ENCODE measurements at places on chromosomes 1 and 21.

GRCh38 chr1:24390924-24391782 is 22.4 kb downstream of the STPG1 start:
- DNase-seq, result peak; percentile 72

DNA sequence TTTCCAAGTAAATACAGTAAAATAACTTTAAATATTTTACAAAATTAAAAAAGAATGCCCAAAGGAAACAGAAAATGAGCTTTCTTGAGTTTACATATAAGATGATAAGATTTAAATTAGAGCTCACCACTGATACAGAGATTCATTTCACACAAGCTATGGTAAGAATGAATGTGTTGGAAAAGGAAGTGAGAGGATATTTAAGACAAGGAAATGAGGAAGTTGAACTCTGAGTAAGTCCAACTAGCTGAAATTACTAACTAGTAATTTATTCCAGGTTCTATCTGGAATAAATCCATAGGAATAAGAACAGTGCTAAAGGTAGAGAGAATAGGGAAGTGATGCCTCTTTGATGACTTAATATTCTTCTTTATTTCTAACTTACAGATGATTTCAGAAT is 42.4 kb downstream of the FNBP1L start:
- no peak for DNase-seq

DNA sequence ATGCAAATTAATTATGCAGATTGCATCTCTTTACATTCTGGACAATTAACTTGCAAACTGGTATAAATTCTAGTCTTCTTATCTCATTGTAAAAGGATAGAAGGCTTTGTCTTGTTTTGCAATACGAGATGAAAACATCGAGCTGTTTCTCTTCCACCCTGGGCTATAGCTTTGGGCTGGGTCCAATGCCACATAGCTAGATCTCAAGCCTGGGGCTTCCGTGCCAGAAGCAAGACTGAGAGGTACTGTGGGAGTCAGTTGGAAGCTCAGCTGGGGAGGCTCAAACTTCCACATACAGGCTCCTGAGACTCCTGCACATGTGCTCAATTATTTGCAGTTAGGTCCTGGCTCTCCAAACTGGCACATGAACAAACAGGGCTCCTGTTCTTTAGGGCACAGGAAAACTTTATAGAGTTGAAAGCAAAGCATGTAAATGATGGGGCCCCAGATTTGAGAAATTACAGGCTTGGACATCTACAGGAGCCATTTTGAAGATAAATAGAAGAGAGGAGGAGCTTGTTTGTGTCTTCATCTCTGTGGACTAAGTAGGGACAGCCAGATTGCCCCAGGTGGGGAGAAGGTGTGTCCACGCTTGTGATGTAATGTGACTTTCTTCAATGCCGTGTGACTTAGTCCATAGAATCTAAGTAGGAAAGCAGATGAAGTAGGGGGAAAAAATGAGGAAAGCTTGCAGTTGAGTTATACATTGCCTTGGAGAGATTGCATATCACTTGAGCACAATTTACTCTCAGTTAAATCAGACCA is 65.9 kb upstream of the SIPA1L2 start:
- no peak for DNase-seq

DNA sequence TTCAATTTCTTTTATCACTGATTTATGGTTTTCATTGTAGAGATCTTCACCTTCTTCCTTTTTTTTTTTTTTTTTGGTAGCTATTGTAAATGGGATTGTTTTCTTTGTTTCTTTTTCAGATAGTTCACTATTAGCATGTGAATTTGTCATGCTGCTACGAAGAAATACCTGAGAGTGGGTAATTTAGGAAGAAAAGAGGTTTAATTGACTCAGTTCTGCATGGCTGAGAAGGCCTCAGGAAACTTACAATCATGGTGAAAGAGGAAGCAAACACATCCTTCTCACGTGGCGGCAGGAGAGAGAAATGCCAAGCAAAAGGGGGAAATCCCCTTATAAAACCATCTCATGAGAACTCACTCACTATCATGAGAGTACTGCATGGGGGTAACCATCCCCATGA is 66.4 kb downstream of the DAB1 start:
- no peak for DNase-seq

GRCh38 chr1:89781494-89782126 is 39.2 kb upstream of the LRRC8D start:
- peak; percentile 48 for DNase-seq

- no peak for DNase-seq
Observed at GRCh38 chr1:208652296-208653160, 408.3 kb upstream of the PLXNA2 start.

GRCh38 chr1:24966724-24967346 is 36.8 kb upstream of the RUNX3 start:
- peak; percentile 62 for DNase-seq

GRCh38 chr1:64229307-64229706 is 25.9 kb downstream of the UBE2U start:
- no peak for DNase-seq

Data from activated naive CD8-positive, alpha-beta T cell treated with anti-CD3 and anti-CD28 coated beads, Interleukin-2, amount 10 ng/mL, durations not matched to agents 7 days and 5 days (primary cell).